Thymus (tissue), 14 donors: ENCODE measurements at places on chromosomes 11 and 22. TPM values are rescaled to one million over a fixed set of nuclear protein-coding genes. Genes with fewer than 3 reads are reported as not detected.
A peak's percentile ranks its signal among the peaks of the same experiment; 100 is the strongest.

Gene POLR2L
- 92.3 TPM for total RNA-seq

GRCh38 chr11:126637795-126638175, 282.3 kb downstream of the ST3GAL4 start:
- no peak for DNase-seq

GRCh38 chr22:19717691-19718455, 3.6 kb downstream of the SEPTIN5 start:
- DNase-seq, result peak; percentile 59

DNA sequence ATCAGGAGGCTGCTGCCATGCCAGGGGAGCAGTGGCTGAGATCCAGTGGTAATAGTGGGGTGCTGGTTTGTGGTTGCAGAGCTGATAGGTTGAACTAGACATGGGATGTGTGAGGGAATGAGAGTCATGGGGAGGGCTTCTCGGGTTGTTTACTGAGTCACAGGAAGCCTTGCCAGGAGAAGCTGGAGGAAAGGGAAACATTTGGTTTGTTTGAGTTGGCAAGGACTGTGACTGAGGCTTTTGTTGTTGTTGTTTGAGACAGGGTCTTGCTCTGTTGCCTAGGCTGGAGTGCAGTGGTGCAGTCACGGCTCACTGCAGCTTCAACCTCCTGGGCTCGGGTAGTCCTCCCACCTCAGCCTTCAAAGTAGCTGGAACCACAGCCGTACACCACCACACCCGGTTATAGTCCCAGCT, 49.3 kb downstream of the CABIN1 start:
- DNase-seq, result no peak

Gene KDM4E
- not detected for total RNA-seq

DNA sequence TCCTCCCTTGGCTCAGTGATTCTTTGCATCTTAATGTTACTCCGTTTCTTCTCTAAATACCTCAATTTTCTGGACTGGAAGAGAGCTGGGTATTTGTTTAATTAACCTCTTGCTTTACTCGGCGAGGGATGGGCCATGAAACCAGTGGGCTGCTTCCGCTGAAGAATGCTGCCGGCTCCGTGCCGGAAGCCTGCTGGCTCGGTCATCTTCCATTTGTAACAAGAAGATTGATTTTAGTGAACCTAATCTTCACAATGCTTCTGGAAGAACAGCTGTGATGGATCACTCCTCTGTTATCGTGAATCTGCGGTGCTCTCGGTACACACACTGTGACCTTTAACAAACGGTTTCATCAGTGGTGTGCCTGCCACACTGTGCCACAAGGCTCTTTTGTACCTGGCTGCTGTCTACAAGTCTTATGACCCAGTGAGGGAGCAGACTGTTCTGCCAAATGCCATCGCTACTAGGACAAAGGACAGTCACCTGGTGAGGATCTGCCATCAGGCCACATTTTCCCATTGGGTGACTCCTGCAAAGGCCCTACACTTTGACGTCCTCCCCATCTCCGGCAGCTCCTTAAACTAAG, 25.3 kb upstream of the PARVB start:
- DNase-seq, result no peak

DNA sequence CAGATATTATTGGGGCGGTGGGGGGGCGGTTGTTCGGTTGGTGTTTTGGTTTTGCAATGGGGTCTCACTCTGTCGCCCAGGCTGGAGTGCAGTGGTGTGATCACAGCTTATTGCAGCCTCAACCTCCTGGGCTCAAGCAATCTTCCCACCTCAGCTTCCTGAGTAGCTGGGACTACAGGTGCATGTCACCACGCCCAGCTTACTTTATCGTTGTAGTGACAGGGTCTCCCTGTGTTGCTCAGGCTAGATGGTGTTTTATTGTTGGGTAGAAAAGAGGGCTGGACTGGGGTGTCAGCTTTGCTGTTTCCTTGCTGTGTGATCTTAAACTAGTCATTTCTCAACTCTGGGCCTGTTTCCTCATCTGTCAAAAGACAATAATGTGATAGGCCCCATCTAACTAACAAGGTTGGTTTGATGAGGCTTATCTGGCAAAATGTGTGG, 17.5 kb upstream of the MYH9 start:
- peak; percentile 53 for DNase-seq

- no peak for DNase-seq
Observed at GRCh38 chr11:67645521-67646461, 4.7 kb downstream of the ACY3 start.

GRCh38 chr11:83159902-83160865, 3.3 kb downstream of the PCF11 start:
- no peak for DNase-seq

DNA sequence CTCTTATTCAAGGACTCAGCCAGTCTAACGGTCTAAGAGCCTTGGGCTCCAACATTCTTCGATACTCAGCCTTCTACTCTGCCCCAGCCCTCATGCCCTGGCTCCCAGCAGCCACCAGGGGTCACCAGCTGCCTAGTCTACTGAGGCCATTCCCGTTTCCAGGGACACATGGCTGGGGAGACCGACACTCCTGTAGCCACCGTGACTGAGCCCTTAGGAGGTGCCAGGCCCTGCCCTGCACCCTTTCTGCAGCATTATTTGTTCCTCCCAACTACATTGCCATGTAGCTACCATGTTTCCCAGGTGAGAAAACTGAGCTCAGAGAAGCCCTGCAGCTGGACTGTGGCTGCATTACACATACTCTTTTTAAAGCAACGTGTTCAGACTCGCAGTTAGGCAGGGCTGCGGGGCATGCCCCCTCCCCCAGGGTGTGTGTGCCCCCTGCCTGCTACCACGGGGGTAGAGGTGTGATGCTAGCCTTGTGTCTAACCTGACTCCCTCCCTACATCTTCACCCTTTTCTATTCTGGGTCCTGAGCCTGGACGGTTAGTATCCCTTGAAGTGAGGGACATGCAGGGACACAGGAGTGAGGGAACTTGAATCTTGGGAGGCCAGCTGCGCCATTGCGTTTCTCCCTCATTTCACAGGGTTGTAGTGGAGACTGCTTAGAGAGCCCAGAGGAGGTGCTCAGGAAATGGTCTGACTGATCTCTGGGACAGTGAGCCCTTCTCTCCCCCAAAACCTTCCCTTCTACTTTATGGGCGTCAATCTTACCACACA, 17.5 kb downstream of the ATG16L2 start:
- DNase-seq, result no peak

- DNase-seq, result no peak
Observed at GRCh38 chr11:79170321-79170720, 270.5 kb downstream of the TENM4 start.

DNA sequence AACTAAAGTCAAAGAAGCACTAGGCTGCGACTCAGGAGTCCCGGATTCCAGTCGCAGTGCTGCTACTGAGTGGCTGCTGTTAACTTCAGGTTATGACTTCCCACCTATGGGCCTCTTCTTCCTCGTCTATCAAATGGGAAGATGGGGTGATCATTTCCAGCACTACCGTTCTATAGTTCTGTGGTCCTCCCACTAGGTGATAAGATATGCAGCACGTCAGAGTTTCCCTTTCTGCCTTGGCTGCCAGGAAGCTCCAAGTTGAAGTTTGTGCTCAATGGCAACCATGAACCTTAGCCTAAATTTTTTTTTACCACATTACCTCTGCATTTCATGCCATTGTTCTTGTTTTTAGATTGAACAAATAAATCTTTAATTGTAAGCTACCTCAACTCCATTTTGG, 38.7 kb downstream of the ALX4 start:
- no peak for DNase-seq

Gene APOA5
- 0.05 TPM for total RNA-seq

Gene BIK
- 6.8 TPM for total RNA-seq

GRCh38 chr22:37187891-37188761, at the start of gene C1QTNF6:
TSS of gene C1QTNF6 (minus strand) at chr22:37188247. CDS start at chr22:37188213, 34 bp downstream.
- DNase-seq, result no peak

Gene GRAMD1B
- 15.6 TPM for total RNA-seq

GRCh38 chr22:48639021-48639795, 1188.5 kb downstream of the BRD1 start:
- DNase-seq, result no peak

DNA sequence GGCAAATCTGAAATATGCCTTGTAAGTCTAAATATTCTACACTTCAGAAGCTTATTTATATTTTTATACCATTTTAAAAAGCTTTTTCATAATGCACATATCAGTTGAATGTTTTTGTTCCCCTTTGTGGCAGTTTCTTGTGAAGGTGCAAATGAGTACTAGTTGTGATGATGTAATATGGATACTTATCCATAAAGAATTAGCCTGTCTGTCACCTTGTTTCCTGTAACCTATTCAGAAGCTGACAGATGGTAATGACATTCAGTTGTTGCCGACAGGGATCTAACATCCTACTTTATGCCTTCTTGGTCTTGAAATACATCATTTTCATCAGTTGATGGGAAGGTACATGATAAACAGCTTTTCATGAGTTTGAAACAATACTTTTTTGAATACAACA, 2.9 kb downstream of the QSER1 start:
- DNase-seq, result no peak

Gene CCDC89
- total RNA-seq, result 0.66 TPM

DNA sequence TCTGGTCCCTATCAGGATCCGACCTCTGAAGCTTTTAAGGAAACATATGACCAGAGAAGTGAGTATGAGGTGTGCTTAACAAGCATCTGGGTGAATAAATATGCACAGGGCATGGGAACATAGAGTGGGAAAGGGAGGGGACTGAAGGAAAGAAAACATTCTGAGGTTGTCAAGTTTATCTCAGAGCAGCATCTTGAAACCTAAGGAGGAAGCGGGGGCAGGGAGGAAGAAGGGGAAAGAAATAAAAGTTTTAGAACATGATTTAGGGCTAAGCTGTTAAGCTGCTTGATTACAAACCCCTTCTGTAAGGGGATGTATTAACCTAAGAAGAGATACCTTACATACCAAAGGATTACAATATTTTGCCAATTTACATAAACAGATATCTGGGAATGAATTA, 24.0 kb upstream of the SC5D start:
- no peak for DNase-seq

GRCh38 chr11:120681434-120682331, 170.1 kb downstream of the GRIK4 start:
- no peak for DNase-seq

GRCh38 chr11:43735961-43736360, 55.4 kb downstream of the HSD17B12 start:
- DNase-seq, result no peak

DNA sequence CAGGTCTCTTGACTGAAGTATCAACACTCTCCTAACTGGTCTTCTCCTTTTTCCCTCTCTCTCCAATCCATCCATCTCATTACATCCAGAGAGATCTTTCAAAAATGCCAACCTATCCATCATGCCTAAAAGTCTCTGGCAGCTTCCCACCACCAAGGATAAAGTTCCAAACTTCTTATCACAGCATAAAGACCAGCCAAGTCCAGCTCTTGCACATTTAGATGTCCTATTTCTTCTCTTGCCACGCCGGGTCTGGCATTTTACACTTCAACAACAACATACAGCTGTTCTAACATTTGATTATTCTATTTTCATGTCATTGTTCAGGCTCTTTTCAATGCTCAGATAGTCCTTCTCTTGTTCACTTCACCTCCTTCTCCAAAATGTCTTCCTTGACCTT, 70.6 kb downstream of the RELT start:
- no peak for DNase-seq

Gene BCO2
- total RNA-seq, result 1.4 TPM

- no peak for DNase-seq
Observed at GRCh38 chr11:80916173-80916798, 1475.5 kb upstream of the TENM4 start.

- DNase-seq, result no peak
Observed at GRCh38 chr22:22203048-22203971, 41.3 kb upstream of the VPREB1 start.

DNA sequence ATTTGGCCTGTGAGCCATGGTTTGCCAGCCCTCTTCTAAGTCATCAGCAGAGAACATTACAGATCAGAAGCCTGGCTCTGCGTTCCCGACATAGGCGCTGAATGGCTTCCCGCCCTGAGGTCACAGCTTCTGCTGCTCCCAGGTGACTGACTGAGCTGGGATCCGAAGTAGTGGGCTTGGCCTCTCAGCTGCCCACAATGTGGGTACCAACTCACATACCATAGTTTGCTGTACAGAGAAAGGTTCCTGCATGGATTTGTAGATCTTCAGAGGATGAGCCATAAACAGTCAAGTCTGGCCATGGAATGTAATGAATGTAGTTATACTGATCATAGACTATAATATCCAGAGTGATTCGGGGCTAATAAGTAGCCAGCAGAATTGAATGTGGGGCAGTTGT, 42.6 kb downstream of the TEAD1 start:
- DNase-seq, result no peak

DNA sequence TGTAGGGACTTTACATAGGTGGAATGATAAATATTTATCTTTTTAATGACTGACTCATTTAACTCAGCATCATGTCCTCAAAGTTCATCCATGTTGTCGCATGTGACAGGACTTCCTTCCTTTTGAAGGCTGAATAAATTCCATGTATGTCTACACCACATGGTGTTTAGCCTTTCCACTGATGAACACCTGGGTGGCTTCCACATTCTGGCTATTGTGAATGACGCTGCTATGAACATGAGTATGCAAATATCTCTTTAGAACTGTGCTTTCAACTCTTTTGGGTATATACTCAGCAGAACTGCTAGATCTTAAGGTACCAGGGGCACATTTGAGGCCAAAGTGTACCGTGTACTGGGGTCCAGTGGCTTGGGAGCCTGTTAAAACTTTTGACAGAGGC, 24.1 kb downstream of the LARGE1 start:
- no peak for DNase-seq

DNA sequence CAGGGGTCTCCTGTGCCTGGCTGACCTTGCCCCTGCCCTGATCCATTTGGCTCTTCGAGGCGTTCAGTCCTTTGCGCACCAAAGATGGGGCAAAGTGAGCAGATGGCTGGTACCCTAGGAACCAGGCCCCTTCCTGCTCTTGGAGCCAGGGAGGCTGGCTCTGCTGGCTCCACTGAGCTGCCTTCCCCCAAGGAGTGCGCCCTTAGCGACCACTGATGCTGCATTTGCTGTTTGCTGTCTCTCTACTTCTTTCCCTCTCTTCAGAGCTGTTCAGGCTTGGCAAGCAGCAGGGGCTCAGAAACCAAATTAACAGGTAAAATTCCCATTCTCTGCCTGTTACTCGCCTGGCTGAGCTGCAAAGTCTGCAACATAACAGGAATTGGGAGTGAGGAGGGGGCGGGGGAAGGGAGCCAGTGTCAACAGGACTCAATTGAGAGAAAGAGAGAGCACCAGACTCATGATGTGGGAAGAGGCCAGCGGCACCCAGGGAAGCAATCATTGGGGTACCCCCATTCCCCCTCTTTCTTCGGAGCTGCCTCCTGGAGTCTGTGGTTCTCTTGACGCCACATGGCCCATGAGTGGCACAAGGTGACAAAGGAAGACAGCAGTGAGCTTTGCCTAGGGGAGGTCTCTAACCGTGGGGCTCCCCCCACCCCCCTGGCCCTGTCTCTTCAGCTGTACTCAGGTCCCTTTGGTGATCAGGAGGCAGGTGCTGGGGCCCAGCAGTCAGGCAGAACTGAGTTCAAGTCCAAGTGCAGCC, 102.3 kb downstream of the TP53I11 start:
- DNase-seq, result no peak

Gene FLRT1
- 0.05 TPM for total RNA-seq

DNA sequence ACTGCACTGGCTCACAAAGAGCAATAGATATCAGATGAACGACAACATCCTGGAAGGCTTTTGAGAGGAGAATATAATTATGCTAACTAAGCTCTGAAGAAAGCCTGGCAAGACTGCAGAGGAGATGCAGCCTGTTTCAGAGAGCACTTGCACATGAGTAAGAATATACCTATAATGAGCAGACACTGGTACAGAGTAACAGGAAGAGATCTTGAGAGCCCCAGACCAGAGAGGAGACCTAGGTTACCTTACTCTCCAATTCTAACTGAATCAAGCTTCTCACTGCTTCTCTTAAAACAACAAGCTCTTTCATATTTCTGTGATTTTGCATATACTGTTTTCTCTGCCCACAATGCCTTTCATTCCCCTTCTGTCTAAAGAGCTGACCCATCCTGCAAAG, 66.5 kb downstream of the FAM168A start:
- DNase-seq, result no peak

Gene MS4A6E
- total RNA-seq, result 0.57 TPM
